Effector memory CD4-positive, alpha-beta T cell (primary cell): ENCODE measurements at places on chromosomes 2 and 18.

DNA sequence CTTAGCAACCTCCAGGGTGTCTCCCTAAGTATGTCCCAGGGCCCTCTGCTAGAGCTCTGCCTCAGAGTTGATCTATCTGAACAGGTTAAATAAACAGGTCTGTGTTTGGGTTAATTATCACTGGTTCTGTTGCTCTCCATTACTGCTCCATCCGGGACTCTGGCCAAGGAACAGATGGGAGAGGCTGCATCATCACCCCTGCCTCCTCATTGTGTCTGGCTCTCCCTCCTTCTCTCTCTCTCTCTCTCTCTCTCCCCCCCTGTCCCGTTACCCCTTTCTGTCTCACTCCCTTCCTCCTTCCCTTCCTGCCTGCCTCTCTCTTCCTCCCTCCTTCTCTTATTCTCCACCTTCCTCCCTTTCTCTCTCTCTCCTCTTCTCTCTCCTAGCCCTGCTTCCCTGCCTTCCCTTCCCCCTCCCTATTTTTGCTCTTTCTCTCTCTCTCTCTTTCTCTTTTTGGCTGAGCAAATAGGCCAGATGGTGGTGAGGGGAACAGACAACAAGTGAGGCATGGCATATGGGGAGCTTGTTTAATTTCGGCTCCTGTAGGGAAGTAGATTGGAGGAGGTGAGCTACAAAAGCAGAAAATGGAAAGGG, 62.1 kb downstream of the SETBP1 start:
- no peak for DNase-seq

GRCh38 chr2:67258831-67259230, 138.3 kb upstream of the ETAA1 start:
- no peak for DNase-seq

DNA sequence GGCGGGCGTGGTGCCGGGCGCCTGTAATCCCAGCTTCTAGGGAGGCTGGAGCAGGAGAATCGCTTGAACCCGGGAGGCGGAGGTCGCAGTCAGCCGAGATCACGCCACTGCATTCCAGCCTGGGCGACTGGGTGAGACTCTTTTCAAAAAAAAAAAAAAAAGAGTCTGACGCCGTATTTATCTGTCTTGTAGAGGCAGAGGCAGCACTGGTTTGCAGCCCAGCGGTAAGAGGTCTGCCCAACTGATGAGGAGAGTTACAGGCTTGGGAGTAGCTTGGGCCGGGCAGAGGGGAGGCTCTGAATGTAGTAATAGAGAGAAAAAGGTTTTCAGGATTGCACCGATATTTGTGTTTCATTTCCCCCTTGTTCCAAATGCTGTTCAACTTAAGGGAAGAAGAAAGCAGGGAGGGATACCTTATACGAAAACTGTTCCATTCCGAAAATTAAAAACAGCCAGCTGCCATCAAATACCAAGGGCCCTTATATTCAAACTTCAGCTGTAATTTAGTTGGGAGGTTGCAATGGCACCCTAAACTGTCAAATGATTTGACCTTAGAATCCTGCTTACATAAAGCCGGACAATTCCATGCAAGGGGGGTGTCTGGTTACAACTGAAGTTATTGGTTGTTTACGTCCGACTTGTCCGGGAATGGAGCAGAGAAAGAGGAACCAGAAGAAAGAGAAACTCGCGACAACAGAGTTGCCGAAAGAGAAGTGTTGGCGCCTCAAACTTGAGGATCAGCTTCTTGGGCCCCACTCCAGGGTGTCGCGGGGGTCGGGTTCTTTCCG, 9.2 kb upstream of the SP9 start:
- DNase-seq: no peak

DNA sequence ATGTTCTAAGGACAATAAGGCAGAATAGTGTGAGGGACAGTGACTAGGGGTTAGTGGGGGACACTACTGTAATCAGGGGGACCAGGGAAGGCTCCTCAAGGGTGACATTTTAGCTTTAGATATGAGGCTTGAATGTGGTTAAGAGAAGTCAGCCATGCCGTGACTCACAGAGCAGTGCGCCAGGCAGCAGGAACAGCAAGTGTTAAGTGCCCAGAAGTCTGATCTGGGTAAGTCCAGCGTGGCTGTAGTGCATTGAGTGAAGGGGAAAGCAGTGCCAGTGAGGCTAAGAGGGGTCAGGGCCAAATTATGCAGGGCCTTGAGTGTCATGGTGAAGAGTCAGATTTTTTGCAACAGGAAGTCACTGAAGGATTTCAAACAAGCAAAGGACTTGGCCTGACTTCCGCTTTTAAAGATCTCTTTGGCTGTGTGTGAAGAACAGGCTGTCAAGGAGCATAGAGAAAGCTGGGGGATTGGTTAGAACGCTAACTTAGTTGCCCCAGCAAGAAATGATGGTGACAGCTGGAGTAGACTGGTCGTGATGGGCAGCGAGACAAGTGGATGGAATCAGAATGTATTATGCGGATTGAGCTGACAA, 151.5 kb downstream of the MSH2 start:
- no peak for DNase-seq

DNA sequence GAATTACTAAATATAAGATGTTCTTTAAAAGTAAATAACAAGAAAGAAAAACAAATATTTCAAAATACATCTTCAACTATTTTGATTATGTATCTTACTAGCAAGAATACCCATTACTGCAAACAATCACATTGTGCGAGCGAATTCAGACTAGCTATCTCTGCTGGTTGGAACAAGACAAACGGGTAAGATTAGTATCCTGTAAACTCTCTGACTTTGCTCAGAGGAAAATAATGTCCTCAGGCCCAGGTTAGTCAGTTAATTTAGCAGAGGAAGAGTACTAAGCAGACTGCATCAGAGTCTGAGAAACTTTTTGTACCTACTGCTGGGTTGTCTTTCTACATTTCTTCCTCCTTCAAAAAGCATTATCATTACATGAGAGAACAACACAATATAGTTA, 50.4 kb upstream of the MCM6 start:
- DNase-seq: no peak

GRCh38 chr2:204931562-204931961, 386.3 kb downstream of the PARD3B start:
- no peak for DNase-seq

DNA sequence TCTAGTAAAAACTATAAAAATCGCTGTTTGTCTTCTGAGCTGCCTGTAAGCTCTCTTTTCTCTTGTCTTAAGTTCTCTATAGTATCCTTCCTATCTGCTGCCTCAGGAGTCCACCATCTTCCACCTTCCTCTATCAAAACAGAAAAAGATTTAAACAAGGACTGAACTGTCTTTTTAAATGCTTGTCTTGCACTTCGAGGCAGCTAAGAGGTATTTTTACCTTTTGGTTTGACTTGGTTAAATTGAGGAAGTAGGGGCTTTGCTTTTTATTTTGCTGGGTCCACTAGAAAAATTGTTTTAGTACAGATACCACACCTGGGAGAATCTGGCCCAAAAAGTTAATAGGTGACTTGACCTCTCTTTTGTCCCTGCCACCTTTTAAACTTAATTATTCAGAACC, 12.2 kb downstream of the SESTD1 start:
- DNase-seq: no peak

GRCh38 chr2:102147935-102148334, 5.4 kb downstream of the IL1R1 start:
- DNase-seq: no peak

GRCh38 chr2:171044416-171044815, 115.4 kb downstream of the GORASP2 start:
- DNase-seq: no peak

- DNase-seq: no peak
Observed at GRCh38 chr2:120464448-120464931, 118.6 kb downstream of the INHBB start.

- no peak for DNase-seq
Observed at GRCh38 chr2:168365094-168365621, 90.9 kb upstream of the CERS6 start.

DNA sequence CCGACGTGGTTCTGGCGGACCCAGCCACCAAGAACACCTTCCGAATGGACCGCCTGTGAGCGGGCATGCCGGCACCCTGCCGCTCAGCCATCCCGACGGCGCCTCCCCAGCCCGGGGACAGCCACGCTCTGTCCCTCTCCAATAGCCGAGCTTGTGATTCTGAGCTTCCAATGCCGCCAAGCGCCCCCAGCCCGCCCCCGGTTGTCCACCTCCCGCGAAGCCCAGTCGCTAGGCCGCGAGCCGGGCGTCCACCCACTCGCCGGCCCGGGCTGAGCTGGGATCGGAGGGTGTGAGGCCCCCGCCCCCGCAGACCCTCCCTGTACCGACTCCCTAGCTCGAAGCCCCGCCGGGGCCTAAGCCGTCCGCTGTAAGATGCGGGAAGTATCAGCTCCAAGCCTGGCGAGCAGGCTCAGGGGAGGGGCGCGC, 1195.1 kb upstream of the CHAC2 start:
- no peak for DNase-seq

GRCh38 chr2:32910883-32911598, 35.7 kb upstream of the LTBP1 start:
- DNase-seq: no peak
